NCI-H1694 (cell line): ENCODE measurements at places on chromosomes 2 and 18.

GRCh38 chr2:47897883-47898731 is 8.2 kb downstream of the FBXO11 start:
- no peak for DNase-seq

DNA sequence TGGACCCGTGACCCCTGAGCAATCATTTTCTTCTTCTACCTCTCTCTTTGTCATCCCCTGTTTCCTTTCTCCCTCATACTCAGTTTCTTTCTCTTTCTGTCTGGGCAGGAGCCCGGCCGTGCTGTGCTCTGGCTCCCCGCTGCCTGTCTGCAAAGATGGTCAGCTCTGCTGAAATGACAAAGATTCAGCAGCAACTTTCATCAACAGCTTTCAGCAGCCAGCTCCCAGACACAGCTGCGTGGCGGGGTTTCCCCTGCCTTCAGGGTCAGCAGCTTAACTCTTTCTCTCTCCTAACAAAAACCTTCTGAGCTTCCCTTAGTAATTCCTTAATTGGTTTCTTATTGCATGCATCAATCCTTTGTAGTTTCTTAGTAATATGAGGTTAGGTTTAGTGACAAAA is 1234.4 kb downstream of the CNTNAP5 start:
- DNase-seq, result no peak

- no peak for DNase-seq
Observed at GRCh38 chr2:135798275-135798705, 38.7 kb downstream of the LCT start.

- DNase-seq, result no peak
Observed at GRCh38 chr2:60353406-60353800, 200.1 kb downstream of the BCL11A start.

DNA sequence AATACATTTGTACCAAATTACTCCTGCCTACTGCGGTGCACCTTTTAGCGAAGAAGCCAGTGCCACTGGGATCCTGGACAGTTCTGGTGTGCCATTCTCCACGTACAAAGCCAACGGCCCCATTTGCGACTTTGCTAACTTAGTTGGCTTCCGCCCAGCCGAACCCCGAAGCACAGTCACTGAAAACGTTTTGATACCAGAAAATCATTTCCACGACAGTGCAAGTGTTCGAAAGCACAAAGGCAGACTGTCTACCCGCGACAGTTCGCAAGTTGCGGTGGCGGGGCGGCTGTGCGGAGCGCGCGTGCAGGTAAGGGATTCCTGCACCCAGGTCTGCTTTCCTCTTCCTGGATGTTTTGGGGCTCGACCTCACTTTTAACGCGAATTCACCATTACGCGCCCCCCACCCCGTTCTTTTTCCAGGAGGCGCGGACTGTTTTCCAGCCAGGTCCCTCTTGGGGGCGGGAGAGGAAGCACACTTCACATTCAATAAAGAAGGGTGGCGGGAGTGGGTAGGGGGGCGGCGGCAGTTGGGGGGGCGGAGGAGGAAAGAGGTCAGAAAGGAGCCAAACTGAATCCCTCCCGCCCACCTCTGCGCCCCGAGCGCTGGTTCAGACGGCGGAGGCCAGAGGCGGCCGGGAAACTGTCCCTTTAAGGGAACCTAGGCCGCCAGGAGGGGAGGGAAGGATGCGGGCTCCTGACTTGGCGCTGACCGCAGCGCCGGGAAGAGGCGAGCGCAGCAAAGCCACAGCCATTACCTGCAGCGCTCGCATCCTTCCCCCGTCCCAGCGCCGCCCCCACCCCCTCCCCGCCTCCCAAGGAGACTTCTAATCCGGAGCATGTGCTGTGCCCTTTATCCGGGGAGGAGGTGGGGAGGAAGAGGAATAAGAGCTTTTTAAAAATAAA is 107.4 kb upstream of the KCTD1 start:
- peak; percentile 18 for DNase-seq

DNA sequence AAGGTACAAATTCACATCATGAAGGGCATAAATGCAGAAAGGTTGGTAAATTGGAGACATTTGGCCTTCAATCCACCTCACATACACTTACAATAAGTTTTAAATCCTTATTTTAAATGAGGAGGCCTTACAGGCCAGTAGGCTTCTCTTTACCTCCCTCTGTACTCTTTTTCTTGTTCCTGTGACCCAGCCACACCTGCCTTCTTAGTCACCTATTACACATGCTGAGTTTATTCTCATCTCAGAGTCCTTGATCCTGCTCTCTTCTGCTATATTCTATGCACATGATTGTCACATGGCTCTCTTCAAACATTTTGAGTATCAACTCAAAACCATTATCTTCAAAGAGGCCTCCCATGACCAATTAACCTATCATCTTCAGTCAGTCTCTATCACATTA is 491.5 kb downstream of the SATB2 start:
- DNase-seq, result no peak

- no peak for DNase-seq
Observed at GRCh38 chr2:240347949-240348500, 87.4 kb upstream of the GPC1 start.

- no peak for DNase-seq
Observed at GRCh38 chr2:124289615-124290014, 264.5 kb downstream of the CNTNAP5 start.

- no peak for DNase-seq
Observed at GRCh38 chr2:143157001-143157400, 27.8 kb downstream of the ARHGAP15 start.

- no peak for DNase-seq
Observed at GRCh38 chr2:4408321-4408720, 704.9 kb downstream of the DCDC2C start.

- no peak for DNase-seq
Observed at GRCh38 chr18:35158728-35159450, 81.9 kb upstream of the ZNF397 start.

DNA sequence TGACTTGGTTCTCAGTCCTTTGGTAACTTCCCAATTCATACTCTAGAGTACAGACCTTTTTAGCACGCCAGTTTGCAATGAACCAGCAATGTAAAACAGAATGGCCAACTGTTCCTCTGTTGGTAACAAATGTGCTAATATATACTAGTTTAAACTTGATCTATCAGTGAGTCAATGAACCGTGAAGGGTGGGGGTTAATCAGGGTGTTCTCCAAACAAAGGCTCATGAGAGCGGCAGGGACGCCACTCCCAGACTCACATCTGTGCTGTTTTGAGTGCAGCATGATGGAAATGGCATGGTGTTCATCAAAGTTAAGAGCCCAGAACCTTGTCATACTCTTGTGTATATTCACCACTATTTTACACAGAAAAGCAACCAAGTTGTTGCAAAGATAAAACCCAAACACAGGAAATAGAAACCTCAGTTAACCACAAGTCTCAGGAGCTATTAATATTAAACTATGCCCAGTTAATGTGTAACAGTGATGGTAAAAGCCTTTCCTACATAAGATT is 70.3 kb downstream of the CERKL start:
- DNase-seq, result peak; percentile 99

DNA sequence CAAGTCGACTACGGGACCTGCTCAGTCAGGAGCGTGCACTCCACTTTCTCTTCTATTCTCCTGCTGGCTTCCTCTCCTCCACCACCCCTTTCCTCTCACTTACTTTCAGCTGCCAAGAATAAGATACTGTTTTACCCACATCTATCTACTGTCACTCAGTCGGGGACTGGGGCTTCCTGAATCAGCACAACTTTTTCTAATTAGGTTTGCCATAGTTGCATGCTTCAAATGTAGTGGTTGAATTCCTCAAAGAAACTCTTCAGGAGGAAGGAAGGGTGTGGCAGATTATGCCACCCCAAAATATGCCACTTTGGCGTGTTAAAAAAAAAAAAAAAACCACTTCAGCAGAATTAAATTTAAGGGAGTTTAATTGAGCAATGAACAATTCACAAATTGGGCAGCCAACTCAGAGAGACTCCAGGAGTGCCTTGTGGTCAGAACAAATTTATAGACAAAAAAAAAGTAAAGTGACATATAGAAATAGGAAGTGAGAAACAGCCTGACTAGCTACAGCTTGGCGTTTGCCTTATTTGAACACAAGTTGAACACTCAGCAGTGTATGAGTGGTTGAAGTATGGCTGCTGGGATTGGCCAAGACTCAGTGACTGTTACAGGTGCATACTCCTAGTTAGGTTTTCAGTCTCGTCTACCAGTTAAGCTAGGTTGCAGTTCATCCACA is 32.5 kb upstream of the RMDN2 start:
- no peak for DNase-seq

GRCh38 chr2:10144771-10145518 is 22.4 kb downstream of the RRM2 start:
- no peak for DNase-seq

- no peak for DNase-seq
Observed at GRCh38 chr2:98931596-98931995, 4.4 kb downstream of the CRACDL start.

GRCh38 chr18:23452347-23452727 is 750 bp upstream of the RIOK3 start:
- no peak for DNase-seq

- no peak for DNase-seq
Observed at GRCh38 chr2:227117027-227117426, 47.0 kb downstream of the COL4A4 start.

GRCh38 chr2:102540882-102541281 is 67.9 kb downstream of the SLC9A4 start:
- no peak for DNase-seq

GRCh38 chr2:20250436-20250835 is 25.5 kb upstream of the SDC1 start:
- no peak for DNase-seq

DNA sequence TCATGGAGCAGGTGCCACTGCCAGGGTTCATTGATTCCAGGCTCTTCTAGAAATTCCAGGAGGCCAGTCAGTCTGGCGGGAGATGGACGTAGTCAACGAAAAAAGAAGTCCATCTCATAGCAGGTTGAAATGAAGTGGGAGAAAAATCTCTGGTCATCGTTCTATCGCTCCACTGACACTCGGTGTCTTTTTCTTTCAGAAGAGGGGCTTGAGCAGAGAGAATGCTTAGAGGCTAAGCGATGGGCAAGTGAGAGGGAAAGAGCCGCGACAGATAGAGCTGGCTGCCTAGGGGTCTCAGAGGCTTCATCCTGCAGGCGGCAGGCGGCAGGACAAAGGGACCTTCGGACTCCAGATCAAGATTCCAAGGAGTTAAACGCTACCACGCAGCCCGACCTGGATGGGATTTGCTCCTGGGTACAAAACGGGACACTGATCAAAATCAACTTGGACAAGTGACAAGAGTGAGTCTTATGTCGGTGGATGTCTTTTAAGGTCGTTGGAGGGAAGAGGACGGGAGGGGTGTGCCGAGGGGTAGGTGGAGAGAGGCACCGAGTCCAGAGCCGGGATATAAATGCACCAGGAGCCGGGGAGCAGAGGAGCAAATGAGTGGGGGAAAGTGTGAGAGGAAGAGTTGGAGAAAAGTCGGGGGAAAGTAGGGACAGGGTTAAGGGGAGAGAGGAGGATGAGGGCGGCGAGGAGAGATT is 677 bp upstream of the TMEM178A start:
- no peak for DNase-seq

DNA sequence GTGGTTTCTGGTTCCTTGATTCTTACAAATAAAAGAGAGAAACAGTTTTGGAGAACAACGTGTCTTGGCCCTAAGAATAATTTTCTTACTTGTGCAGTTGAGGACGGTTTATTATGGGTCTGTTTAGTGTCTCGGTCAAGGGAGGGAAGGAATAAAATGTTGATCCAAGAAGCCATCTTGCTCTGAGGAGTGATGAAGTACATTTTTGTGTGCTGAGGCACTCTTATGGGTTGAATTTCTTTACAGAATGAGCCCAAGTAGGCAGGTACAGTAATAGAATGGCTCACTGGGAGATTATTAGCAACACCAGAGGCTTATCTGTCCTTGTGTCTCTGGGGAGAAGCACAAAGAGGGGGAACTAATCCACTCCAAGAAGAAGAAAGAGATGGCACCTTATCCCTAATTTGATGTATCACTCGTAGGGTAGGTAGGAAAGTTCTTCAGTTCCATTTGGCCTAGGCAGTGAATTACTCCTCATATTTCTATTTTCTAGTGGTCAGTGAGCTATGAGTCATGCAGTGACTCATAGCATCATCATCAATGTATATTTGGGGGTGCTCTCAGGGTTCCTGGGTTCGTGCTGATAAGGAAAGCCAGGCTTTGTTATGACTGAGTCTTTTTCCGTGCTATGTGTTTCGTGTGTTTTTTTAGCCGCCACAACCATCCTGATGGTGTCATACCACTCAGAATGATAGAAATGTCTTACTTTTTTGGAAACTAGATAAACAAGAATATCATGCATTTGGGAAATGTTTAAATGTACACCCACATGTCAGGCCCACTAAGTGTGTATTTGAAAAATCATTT is 250.1 kb upstream of the CTAGE1 start:
- DNase-seq, result no peak

GRCh38 chr2:25899404-25899970 is 21.2 kb upstream of the ASXL2 start:
- DNase-seq, result no peak

- no peak for DNase-seq
Observed at GRCh38 chr18:24014062-24014985, at the start of gene TTC39C. TTC39C (plus strand) TSS chr18:24014754; CDS start chr18:24014872, 118 bp downstream.
